ENCODE measurements at places on chromosomes 2 and 18. TPM values are rescaled to one million over a fixed set of nuclear protein-coding genes. Genes with fewer than 3 reads are reported as not detected.

The MTCL1 gene
- 0.56 TPM for total RNA-seq

The MYO7B gene
- total RNA-seq, result 0.58 TPM

The INHA gene
- total RNA-seq, result not detected

The KIF5C gene
- total RNA-seq, result 25.2 TPM

The FBXO36 gene
- total RNA-seq, result 1.5 TPM

The GKN1 gene
- not detected for total RNA-seq

The GPR55 gene
- total RNA-seq, result 1.5 TPM

The CEP192 gene
- 34.0 TPM for total RNA-seq

The RFTN2 gene
- not detected for total RNA-seq

The UGT1A3 gene
- total RNA-seq, result not detected

The ZNF24 gene
- 40.6 TPM for total RNA-seq

The TUBA3E gene
- not detected for total RNA-seq

The MOCOS gene
- total RNA-seq, result 0.17 TPM

Data from activated CD4-positive, alpha-beta memory T cell treated with anti-CD3 and anti-CD28 coated beads for 36 hours (primary cell).